HepG2 (cell line): ENCODE measurements at places on chromosomes 4 and X.
A peak's percentile ranks its signal among the peaks of the same experiment; 100 is the strongest.

GRCh38 chr4:82905205-82905604 is 4.7 kb downstream of the THAP9 start:
- DNase-seq, result no peak

GRCh38 chrX:31708116-31708515 is 636.3 kb upstream of the FTHL17 start:
- DNase-seq, result no peak

- DNase-seq, result no peak
Measured at GRCh38 chr4:6561173-6561516, 13.8 kb upstream of the MAN2B2 start.

- no peak for DNase-seq
Measured at GRCh38 chr4:165767671-165768070, 105.4 kb upstream of the TLL1 start.

- DNase-seq, result no peak
Measured at GRCh38 chrX:9644335-9644734, 121.3 kb downstream of the GPR143 start.

GRCh38 chr4:83618431-83618830 is 82.5 kb downstream of the GPAT3 start:
- DNase-seq, result peak; percentile 87

- DNase-seq, result peak; percentile 9
Measured at GRCh38 chrX:129058405-129058804, 464.9 kb downstream of the SMARCA1 start.

DNA sequence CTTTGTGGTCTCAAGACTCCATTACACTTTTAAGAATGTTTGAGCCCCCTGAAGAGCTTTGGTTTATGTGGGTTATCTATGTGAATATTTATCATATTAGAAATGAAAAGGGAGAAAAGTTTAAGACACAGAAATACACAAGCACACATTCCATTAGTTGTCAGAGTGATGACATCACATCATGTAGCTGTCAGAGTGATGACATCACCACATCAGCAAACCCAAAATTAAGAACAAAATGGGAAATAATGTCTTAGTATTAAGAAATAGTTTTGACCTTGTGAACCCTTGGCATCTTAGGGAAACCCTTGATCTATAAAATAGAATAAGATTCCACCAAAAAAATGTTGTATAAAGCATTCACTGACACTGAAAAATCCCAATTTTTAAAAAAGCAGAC is 195.9 kb downstream of the TSPAN5 start:
- DNase-seq, result no peak

DNA sequence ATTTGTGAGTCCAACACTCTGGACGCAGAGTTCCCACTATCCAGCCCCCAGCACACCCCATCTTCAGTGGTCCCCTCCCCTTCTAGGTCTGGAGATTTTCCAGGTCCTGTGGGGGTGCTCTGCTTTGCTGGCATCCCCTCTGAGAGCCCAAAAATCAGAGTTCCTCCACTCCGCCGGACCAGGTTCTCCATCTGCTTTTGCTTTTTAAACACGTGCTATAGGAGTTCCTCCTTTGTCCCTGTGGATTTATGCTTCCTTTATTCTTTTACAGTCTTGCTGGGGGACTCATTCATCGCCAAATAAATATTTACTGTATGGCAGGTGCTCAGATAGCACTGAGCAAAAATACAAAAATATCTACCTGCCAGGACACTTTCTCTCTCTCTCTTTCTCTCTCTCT is 324.7 kb downstream of the STK32B start:
- DNase-seq, result no peak

DNA sequence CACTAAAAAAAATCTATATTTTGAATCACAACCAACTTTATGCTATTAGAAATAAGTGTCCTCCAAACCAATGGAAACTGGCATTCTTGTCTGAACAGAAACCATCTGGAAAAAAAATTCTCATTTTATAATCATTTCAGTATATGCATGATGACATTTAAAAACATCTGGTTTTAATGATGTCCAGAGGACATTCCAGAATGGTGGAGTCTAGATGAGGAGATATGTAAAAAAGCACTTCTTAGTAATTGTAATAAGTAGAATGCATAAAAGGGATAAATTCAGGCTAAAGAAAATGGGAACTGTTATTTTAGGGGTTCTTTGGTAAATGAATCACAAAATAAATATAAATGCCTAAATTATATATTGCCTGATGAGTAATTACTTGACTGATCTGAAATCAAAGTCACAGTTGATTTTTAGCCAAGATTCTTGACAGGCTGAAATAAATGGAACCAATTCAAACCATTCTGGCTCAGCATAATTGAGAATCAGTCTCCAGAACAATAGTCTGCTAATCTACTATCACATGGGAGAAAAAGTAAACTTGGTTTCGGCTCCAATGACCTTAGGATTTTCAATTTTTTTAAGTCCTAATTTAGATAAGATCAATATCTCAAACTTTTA is 636.6 kb downstream of the FAT4 start:
- no peak for DNase-seq

- DNase-seq, result no peak
Measured at GRCh38 chr4:56048383-56048701, 99.6 kb downstream of the CEP135 start.

DNA sequence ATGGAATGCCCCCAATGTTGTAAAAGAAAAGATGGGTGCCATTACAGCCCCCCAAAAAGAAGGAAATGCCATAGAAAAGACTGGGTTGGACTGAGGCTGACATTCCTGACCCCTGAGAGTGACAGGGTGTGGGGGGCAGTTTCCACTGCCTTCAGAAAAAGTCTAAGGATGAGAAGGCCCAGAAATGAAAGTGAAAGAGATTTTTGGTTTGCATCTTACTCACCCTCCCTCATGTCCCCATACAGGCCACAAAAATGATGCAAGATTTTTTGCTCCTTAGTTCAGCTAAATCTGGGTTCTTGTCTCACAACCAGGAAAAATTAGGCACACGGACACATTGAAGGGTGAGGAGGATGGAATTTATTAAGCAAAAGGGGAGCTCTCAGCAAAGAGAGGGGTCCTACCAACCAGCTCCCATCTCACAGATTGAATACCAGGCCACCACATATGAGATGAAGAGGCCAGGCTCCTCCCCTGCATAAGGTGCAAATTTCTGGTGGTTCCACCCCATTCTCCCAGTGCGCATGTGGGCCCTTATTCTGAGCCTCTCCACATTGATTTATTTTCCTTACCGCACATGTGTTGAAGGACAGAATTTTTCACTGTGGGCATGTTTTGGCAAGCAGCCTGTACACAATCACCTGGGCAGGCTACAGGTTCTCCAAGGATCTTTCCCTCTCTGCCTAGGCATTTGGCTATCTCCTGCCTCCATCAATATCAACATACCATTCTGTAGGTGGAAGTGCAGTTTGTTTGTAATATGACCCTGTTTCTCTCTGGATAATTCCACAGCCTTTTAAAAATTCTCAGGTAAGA is 18.8 kb downstream of the PPP4R3C start:
- DNase-seq, result peak; percentile 14

- DNase-seq, result no peak
Measured at GRCh38 chrX:122625239-122625638, 558.8 kb upstream of the GRIA3 start.

GRCh38 chrX:30364229-30364628 is 55.0 kb upstream of the NR0B1 start:
- no peak for DNase-seq

DNA sequence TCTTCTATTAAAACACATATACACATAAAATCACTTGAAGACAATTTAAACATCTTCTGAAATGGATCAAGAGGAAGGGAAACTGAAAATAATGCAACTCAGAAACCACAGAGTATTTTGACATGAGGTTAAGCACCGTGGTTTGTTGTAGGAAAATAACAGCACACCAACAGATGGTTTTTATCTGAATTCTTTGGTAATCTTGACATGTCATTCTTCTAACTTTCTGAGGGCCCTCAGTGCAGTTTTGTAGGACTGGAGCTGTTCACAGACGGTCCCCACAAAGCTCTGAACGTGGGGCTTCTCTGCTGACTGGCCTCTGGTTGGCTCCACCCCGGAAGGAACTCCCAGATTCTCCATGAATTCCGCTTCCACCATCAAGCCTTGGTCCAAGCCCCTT is 16.0 kb upstream of the TLR8 start:
- DNase-seq, result no peak

GRCh38 chr4:72357908-72358307 is 211.1 kb downstream of the ADAMTS3 start:
- no peak for DNase-seq

DNA sequence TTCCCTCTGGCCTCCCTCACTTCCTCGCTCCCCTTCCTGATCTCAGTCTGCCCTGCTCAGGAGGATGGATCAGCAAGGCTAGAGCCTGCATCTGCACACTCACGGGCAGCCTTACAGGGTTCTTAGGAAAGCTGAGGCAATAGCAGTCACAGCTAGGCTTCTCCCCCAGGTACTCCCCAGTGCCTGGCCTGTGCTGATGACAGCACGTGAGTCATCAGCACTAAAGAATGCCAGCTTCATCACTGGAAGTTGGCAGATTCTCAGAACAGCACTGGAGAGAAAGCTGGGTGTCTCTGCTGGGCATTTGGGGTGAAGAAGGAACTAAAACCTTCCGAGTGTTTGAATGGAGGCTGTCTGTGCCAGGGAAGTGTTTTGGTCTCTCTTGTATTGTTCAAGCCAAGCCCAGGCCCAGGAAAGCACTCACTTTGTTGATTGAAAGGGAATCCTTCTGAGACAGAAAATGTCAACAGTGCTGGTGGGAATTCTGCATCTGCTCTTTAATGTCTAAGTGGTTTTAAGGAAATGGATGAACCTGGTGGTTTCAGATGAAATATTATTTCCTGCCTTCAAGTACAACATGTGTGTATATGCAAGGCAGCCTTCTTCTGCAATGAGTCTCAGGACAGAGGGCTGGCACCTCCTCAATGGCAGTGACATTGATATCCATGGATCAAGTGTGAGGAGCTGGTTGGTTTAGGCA is 73.0 kb upstream of the SCOC start:
- no peak for DNase-seq

DNA sequence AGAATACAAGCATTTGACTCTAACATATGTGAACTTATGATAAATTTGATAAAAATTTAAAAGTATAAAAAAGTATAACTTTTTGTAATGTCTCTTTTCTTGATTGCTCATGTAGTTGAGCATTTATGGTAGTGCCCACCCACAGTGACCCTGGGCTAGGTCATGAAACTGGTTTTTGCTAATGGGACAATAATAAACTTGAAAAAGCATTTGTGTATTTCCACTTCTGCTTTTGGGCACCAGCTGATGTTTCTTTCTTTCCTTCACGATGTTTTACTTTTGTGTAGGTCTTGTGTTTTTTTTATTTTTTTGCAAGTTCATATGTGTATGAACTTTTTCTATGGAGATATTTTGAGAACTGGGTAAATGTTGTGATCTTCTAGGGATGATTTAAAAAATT is 313.1 kb downstream of the CBLL2 start:
- no peak for DNase-seq

- no peak for DNase-seq
Measured at GRCh38 chrX:1341545-1342184, 5.1 kb downstream of the IL3RA start.

DNA sequence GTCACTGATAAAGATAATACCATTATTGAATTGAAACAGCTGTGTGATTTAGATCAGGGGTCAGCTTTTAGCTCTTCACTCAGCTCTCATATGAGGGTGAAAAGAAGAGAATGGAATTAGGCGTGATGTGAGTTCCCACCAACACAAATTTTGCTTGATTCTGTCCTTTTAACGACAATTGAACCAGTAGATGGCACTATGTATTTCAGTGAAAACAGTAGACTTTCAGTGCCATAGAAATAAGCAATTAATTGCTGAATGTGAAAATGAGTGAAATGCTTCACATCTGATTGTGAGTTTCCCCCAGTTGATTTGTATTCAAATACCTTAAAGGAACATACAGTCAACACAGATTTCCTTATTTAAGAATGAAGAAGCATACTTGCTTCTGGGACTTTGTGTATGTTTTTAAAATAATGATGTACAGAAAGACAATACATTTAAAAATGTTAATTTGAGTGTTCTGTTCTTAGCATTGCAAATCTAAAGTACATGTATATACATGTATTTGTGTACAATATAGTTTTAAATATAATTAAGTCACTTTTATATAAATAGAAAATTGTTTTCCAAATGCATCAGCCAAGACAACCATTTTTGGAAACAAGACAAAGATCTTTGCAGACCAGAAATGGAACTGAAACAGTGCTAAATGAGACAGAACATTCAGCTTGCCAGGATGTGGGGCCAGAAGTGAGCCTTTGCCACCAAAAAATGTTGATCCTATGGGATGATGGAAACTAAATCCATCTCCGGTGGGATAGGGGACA is 178.8 kb downstream of the SNCA start:
- peak; percentile 28 for DNase-seq

DNA sequence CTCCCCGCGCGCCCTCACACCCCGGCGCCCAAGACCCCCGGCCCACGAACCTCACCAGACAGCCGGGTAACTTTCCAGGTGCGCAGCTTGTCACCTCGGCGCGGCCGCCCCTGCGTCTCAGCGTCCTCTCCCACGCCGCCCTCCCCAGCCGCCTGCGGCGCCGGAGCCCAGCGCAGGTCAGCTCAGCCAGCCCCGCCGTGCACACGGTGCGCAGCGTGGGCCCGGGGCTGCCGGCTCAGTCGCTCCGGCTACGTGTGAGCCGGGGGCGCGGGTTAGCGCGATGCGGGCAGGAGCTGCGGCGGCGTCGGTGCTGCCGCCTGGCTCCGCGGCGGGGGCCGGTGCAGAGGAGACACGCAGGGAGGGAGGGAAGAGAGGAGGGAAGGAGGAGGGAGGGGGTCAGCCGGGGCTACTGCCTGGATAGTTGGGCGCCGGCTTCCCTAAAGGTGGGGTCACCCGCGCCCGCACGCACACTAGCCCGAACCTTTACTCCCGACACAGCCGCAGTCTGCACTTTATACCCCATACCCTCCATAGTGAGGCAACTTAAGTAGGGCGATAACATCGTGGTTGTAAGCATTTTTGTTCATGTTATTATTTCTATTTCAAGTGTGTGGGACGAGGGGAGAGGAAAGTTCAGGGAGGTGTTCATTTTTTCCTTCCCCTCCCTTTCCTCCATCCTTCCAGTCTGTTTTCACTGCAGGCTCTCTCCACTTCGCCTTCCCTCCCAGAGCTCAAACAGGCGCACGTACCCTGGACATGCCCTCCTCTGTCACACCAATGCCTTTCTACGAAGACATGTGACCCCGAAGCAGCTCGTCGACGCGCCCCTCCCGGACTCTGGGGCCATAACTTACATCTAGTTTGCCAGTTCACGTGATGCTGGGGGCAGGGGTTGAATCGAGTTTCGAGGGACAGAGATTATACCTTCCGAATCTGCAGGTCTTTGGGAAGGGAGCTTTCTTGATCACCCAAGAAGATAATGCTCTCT is at the start of gene PRKG2:
TSS of gene PRKG2 (minus strand) at position 342 of the 988 bp plus-strand sequence. CDS start 10,175 bp downstream, outside the sequence.
- no peak for DNase-seq

- DNase-seq, result peak; percentile 45
Measured at GRCh38 chr4:73434311-73434710, 1.7 kb upstream of the AFP start.

GRCh38 chrX:43655151-43656004 is 721 bp upstream of the MAOA start:
- no peak for DNase-seq

DNA sequence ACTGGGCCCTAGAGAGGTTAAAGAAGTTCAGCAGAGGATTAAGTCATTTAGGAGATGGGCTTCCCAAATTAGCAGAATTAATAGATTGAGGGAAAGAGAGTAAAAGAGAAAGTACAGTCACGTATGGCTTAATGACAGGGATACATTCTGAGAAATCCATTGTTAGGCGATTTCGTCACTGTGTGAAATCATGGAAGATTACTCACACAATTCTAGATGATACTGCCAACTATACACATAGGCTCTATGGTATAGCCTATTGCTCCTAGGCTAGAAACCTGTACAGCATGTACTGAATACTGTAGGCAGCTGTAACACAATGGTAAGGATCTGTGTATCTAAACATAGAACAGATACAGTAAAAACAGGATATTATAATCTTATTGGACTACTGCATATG is 180.6 kb downstream of the RNF150 start:
- no peak for DNase-seq
